ENCODE measurements at places on chromosomes 7 and 10.

GRCh38 chr10:132668048-132668394 lies 117.9 kb downstream of the NKX6-2 start:
- DNase-seq, result no peak

DNA sequence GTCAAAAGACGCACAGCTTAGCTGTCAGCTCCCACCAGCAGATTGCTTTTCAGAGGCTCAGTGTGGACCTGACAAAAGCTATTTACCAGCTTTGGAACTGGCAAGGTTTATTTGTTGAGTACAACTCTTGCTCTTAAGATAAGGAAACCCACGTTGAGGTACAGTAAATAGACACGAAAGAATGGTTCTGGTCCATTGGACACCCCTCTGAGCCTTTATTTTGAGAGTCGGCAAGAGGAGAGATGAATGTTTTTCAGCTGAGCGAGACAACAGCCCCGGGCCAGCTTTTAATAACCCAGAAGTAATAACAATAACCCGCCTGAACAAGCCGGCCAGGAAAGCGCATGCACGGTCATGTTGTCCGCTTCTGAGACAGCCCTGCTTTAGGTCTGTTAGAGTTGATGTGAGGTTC lies 49.0 kb downstream of the WNT2 start:
- DNase-seq, result no peak

GRCh38 chr10:84212014-84212413 lies 13.3 kb downstream of the LRIT2 start:
- no peak for DNase-seq

DNA sequence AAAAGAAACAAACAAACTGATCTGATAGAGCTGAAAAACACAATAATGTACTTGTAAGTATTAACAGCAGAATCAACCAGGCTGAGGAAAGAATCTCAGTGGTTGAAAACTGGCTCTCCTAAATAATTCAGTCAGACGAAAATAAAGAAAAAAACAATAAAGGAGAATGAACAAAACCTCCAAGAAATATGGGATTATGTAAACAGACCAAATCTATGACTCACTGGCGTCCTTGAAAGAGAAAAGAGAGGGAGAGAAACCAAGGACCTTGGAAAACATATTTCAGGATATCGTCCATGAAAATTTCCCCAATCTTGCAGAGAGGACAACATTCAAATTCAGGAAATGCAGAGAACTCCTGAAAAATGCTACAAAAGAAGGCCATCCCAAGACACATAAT lies 62.9 kb downstream of the FBXL13 start:
- DNase-seq, result no peak

- DNase-seq, result no peak
Measured at GRCh38 chr10:117500456-117500855, 42.1 kb upstream of the EMX2 start.

DNA sequence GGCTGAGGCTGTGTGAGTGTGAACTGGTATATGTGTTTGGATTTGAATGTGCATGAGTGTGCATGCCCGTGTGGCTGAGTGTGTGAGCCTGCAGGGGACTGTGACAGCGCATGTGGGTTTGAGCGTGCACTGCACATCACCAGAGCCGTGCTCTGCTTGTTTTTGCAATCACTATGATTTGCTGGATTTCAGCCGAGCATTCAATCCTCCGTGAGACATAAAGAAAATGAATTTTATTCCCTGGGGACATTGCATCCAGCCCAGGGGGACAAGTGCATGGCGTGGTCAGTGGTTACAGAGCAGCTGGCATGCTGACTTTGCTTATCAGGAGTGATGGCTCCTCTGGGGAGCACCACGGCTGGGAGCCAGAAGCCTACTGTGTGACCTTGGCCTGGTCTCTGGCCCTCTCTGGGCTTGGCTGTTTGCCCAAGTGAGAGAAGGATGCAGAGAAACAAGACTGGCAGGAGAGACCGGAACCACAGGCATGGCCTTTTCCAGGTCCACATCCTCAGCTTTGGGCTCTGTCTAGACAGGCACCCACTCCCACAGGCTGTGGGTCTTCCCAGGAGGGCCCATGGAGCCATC lies 160.2 kb upstream of the UNC5B start:
- no peak for DNase-seq

DNA sequence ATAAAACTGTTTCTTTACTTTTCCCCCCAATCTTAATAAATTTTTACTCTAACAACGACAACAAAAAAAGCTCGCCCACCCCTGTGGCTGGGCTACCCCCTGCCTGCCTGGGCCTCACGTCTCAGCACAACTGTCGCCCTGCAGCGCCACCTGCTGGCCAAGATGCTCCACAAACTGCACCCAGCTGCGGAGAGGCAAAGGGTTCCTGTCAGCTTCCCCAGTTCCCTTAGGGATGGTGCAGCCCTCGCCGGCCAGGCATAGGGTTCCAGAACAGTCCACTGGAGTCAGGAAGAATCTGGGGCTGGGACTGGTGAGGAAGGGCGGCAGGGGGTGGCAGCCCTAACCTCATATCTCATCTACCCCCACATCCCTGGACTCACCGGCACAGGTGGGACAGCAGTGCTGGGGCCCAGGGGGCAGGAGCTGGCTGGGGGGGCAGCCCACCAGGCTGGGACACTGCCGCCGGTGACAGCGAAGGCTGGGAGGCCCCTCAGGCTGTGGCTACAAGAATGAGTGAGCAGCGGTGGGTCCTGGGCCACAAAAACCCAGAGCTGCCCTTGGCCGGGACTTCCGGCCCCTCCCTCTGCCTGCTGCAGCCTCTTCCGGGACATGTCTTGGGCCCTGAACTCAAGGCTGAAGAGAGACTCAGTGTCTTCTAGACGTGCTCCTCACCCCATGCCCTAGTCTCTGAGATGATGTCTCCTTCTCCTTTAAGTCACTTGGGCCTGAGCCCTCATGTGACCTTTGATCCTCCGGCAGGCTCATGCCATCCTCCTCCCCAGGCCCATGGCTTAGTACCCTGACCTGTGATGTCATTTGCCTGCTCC lies 21.2 kb downstream of the ATP6V1F start:
- DNase-seq, result peak; percentile 62

DNA sequence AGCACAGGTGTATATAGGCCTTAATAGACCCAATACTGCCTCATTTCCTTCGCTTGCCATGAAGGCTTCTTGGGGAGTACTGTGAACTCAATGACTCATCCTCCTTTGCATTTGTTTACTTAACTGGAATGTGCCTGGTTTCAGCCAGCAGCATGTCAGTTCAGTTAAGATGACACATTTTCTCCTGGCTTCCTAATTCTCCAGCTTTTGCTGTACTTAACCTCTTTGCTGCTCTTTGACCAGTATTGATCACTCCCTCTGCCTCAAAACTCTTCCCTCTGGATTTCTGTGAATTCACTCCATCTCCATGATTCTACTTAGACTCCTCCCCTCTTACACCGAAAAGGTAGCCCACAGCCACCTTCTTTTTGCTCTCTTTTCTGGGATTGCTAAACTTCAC lies 135.7 kb downstream of the MAGI2 start:
- no peak for DNase-seq

DNA sequence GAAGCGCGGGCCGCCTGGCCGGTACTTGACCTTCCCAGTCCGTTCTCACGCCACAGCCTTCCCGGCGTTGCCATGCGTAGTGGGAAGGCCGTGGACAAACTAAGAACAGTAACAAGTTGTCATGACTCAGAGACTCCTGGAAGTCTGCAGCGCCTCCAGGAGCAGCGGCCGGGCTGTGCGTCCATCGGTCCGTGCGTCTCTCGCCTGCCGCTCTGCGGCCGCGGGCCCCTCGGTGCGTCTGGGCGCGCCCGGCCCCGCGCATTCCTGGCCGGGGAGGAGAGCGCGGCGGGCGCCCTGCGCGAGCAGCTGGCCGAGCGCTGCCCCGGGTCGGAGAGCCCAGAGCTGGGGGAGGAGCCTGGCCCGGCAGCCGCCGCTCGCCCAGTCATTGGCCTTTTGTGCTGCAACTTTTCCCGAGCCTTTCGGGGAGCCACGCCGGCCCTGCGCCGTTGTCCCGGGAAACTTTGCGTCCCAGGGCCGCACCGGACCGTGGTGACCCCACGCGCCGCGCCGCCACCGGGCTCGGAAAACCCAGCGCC lies 123.7 kb downstream of the TACC2 start:
- peak; percentile 51 for DNase-seq

DNA sequence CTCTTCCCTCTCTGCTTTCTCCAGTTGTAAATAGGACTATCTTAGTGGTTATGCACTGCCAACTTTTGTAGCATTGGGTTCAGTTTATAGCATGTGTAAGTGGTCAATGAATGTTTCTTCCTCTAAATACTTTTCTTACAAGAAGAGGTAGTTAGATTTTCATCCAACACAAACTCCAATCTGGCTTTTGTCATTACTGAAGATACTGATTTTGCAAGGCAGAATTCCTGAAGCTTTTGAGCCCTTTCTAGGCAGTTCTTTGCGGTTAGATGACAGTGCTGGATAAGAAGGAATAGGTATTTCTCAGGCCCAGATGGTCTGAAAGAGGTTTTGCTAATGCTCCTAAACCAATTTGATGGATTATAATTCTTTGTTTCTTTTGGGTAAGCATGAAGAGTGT lies 60.5 kb downstream of the BICC1 start:
- no peak for DNase-seq

DNA sequence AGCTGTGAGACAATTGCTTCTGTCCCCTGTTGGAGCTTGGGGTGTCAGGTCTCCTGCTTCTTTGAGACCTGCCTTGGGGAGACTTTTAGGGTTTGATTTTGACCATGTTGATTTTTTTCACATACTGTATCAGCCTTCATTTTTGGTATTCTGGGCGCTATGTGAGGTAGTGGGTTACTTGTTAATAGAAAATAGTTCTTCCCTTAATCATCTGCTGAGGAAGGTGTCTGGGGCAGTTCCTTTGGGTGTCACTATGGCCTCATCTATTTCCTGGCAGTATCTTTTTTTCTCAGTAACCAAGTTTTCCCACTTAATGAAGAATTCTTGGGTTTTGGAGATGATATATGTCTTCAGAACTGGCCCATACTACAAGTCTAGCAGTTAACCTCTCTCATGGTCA lies 4.6 kb upstream of the NOLC1 start:
- DNase-seq, result no peak

- DNase-seq, result no peak
Measured at GRCh38 chr10:122435212-122435827, 19.1 kb upstream of the ARMS2 start.

- DNase-seq, result no peak
Measured at GRCh38 chr10:108130575-108130974, 966.1 kb upstream of the SORCS1 start.

GRCh38 chr7:158816995-158817394 lies 12.3 kb downstream of the ESYT2 start:
- no peak for DNase-seq

GRCh38 chr10:61316676-61317265 lies 136.4 kb downstream of the TMEM26 start:
- DNase-seq, result no peak

DNA sequence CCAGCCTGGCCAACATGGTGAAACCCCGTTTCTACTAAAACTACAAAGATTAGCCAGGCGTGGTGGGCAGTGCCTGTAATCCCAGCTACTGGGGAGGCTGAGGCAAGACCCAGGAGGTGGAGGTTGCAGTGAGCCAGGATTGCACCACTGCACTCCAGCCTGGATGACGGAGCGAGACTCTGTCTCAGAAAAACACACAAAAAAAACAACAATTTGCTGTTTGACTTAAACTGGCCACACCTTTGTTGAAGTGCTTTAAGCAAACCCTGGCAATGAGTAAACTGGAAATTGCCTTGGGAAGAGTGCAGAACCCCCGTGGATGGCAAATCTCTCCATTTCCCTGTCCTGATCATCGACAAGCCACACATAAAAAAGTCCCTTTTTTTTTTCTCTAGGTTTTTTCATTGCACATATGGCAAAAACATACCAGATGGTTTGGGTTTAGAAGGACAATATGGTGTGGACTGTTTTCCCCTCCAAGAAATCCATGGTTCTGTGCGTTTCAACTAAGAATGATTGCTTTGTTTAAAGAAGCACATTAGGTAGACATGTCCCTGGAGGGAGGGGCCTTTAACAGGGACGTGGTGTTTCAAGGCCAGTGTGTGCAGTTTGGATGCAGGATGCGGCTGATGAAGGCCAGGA lies 76.9 kb downstream of the NRP1 start:
- no peak for DNase-seq

GRCh38 chr10:71188201-71188600 lies 24.2 kb upstream of the UNC5B start:
- no peak for DNase-seq

DNA sequence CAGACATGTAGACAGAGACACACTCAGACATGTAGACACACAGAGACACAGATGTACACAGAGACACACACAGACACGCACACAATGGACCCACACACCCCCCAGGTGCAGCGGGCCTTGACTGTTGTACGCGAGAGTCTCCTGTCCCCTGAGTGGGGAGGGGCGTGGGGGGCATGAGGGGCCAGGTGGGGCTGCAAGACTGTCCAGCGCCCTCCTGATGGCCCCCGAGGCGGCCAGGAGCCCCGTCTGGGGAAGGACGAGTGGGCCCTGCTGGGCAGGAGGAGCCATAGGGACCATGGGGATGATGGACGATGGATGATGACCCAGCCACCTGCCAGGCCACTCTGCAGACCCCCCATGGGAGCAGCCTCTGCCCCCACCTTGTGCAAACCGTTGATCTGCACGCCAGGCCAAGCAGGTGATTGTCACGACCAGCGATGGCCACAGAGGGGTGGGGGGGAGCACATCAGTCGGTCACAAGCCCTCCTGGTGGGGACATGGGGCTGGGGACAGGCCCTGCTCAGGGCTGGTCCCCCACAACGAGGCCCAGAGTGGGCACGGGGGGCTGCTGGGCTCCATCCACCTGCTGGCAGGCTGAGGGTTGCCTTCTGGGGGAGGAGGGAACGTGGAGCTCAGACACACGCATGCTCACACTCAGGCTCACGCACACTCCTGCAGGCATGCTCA lies 11.6 kb downstream of the VENTX start:
- no peak for DNase-seq

- no peak for DNase-seq
Measured at GRCh38 chr10:79221110-79222051, 125.9 kb upstream of the PPIF start.

GRCh38 chr7:17472939-17473338 lies 174.5 kb downstream of the AHR start:
- DNase-seq, result no peak

GRCh38 chr10:7606951-7607404 lies 59.8 kb downstream of the ITIH5 start:
- no peak for DNase-seq

DNA sequence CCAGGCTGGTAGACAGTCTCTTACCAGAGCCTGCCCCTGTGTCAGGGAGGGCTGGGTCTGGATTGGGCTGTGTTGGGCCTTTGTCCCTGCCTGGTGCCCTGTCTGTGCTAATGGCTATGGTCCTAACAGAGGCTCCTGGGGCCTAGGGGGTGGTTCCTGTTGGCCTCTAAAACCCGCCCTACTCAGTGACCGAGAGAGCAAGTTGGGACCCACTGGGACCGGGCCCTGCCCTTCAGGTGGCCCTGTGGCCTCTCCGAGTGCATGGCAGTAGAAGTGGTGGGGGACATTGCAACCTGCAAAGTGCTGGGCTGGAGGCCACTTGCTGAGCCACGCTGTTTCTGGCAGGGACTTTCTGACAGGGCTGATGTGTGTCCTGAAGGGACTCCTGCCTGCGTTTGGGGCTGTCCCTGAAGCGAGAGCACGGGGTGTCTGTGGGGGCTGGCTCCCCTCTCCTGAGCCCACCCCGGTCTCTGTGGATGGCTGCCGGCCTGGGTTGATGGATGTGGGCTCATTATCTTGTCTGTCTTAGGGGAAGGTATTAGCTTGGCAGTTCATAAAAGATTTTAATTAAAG lies 56.2 kb downstream of the GLRX3 start:
- no peak for DNase-seq

GRCh38 chr7:97847791-97848190 lies 24.4 kb downstream of the ASNS start:
- DNase-seq, result no peak

All from NCI-H1930 (cell line).